Retina (tissue), 1 donor: ENCODE measurements at places on chromosomes 6 and 20.

DNA sequence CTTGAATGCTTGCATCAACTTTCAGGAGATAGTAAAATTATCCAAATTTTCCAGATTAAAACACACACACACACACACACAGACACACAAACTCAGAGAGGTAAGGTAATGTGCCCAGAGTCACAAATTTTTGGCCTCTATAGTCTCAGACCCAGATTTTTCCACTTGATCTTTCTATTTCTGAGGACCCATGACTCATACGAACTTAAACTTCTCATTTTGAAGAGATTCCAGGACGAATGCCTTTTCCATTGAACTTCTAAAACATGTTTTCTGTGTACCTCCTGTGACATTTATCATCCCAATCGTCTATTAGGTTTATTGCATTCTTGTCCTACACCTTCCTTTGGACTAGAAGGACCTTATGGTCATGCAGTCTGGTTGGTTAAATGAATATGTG is 172.9 kb upstream of the COL21A1 start:
- DNase-seq, result no peak

GRCh38 chr6:108119769-108120141 is 45.2 kb upstream of the OSTM1 start:
- peak; percentile 73 for DNase-seq

DNA sequence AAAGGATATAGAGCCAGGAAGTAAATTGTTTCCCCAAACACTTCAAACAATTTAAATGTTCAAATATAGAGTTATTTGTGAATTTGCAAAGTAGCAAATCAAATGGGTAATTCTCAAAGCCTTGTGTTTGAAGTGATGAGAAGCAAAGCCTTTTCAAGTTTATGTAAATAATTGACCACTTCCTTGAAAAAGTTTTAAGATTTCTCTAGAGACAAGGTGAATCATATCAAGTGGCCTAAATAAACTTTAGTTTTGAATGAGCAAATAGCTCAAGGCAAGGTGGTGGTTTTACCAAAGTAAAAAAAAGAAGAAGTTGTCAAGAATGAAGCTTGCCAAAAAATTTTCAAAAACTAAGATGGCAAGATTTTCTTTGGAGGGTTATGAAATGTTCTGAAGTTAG is 42.6 kb upstream of the IFNGR1 start:
- no peak for DNase-seq

GRCh38 chr6:83590416-83590815 is 78.1 kb downstream of the PRSS35 start:
- DNase-seq, result no peak

- DNase-seq, result no peak
Measured at GRCh38 chr6:21176197-21176596, 417.4 kb upstream of the SOX4 start.

DNA sequence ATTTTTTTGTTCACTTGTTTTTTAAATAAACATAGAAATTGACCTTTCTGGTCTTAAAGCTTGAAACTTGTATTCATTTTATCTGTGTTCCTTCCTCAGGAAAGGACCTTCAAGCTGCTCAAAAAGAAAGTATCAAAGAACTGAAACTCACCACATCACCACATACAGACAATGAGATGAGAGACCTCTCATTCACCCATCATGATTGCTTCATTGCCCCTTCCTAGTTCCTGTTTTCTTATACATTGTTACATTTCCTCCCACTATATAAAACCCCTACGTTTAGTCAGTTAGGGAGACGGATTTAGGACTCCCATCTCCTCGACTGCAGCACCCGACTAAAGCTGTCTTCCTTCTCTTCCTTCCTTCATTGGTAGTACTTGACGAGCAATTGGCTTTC is 180.5 kb upstream of the OPRM1 start:
- no peak for DNase-seq

DNA sequence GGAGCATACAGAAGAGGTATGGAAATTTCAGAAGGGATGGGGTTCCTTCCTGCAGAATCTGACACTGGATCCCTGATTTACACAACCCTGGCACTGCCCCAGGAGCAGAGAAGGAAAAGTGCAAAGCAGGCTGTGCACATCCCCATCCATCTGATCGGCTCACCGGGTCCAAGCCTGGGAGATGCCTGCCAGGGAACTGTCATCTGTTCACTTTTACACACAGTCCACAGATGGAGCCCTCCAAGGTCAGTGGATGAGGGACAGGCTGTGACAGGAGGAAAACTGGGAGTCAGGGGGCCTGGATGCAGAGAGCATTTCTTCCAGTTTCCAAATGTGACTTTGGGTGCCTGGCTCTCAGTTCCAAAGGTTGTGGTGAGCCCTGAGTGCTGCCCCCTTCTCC is 11.0 kb upstream of the SYNDIG1 start:
- DNase-seq, result no peak

DNA sequence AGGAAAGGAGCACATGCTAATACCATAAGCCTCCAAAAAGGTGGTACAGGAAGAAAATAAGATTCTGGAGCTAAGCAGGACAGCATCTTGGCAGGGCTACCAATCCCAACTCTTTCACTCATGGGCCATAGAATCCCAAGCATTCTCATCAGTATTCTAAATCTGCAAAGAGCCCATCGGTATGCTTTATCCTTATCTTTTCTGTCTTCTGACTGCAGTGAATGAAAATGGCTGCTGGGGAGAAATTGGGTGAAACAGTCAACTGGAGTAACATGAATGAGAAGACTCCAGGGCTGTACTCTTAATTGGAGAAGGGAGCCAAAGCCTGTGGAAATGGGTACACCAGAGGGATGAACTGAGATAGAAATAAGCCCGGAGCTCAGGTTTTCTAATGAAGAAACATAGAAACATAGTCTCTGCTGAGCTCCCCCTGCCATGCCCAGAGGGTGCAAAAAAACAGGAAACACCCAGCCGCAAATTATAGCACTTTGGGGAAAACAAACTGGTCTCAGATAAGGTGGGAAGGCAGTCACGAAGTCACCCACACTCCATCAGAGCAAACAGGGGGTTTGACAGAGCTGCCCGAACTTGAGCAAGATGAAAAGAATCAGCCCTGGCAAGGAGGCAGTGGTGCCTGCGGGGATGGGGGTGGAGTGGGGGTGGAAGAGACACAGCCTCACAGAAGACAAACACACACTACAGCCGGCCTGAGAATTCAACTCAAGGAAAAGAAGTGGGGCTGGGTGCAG is 35.4 kb upstream of the E2F3 start:
- DNase-seq, result no peak

GRCh38 chr6:149545754-149546471 is at the start of gene PPIL4:
TSS of gene PPIL4 (minus strand) at chr6:149546043. CDS start at chr6:149546005, 38 bp downstream.
- DNase-seq, result peak; percentile 99

GRCh38 chr20:59371431-59371830 is 71.0 kb downstream of the EDN3 start:
- no peak for DNase-seq

GRCh38 chr20:51811042-51811355 is 8.7 kb upstream of the SALL4 start:
- no peak for DNase-seq

GRCh38 chr6:48389146-48390043 is 278.4 kb upstream of the PTCHD4 start:
- no peak for DNase-seq

DNA sequence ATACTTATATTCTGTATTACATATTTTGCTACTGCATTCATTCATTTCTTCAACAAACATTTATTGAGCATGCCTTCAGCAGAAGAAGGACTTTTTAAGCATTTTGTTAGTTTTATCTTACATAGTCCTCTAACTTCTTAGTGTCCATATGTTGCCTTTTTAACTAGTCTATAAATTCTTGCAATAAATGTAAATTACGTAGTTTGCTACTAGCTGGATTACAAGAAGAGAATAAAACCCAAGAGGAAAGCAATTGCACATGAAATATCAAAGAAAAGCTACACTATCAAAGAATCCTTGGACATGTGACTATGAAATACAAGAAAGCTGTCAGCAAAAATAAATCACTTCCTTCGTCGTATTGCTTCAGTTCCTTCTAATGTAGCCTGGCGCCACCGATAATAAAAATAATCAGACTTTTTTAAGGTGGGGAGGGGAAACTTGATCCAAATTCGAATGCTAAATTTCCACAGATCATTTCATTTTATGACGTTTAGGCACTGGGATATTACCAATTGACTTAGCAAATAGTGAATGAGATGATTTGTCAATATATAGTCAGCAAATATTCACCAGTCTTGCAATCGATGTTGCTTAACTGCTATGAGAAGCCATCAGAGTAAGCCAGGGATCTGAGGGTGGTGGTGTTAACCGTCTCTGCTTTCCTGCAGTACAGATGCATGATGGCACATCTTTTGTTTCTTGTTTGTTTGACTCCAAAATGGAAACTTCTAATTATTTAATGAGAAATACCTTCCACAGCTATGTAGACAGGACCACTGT is 258.7 kb upstream of the EXOC2 start:
- no peak for DNase-seq

- DNase-seq, result no peak
Measured at GRCh38 chr6:11350294-11350693, 117.8 kb upstream of the NEDD9 start.

- no peak for DNase-seq
Measured at GRCh38 chr20:59018817-59019216, 412 bp upstream of the TUBB1 start.

- no peak for DNase-seq
Measured at GRCh38 chr6:45522486-45522885, 144.8 kb upstream of the SUPT3H start.

GRCh38 chr20:47113362-47114109 is 218.9 kb downstream of the EYA2 start:
- DNase-seq, result no peak

DNA sequence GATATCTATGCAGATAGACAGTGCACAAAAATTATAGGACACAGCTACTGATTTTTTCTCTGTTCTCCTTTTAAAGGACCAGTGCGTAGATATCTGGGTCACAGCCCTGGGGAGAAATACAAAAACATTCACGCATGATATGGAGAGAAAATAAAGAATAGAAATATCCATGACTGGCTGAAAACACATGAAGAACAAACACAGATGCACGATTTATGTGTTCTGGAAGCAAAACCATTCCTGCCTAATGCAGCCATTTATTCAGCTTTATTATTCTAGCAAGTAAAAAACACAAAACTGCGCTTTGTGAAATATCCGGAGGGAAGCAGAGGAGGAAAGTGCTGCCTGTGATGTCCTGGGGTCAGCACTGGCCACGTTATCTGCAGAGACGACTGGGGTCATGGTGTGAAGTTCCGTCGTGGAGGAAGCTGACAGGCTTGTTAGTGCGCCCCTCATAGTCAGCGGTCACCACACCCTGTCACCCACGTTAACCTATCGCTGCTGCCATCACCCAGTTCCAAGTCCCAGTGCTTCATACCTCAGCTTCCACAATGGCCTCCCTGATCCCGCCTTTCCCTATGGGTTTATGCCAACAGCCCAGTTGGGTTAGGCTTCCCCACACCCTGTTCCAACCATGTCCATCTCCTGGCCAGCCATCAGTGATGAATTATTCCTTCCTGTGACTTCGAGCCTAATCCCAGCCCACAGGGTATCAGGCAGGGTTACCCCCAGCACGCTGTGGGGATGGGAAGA is 86.6 kb upstream of the RPS6KA2 start:
- DNase-seq, result peak; percentile 34

- no peak for DNase-seq
Measured at GRCh38 chr6:168826726-168827585, 386.0 kb downstream of the SMOC2 start.

DNA sequence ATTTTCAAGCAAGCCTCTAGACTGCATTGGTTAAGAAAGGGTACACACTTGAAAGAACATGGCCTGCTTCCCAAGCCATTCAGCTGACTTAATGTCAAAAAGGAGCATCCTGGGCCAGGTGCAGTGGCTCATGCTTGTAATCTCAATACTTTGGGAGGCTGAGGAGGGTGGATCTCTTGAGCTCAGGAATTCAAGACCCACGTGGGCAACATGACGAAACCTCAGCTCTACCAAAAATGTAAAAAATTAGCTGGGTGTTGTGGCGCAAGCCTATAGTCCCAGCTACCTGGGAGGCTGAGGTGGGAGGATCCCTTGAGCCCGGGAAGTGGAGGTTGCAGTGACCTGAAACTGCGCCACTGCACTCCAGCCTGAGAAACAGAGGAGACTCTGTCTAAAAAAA is 26.9 kb upstream of the NT5E start:
- no peak for DNase-seq

GRCh38 chr6:54879188-54879985 is 32.8 kb downstream of the FAM83B start:
- no peak for DNase-seq

- peak; percentile 36 for DNase-seq
Measured at GRCh38 chr6:119346936-119347335, 2.6 kb downstream of the MAN1A1 start.

GRCh38 chr20:889106-889505 is 27.0 kb downstream of the ANGPT4 start:
- no peak for DNase-seq

DNA sequence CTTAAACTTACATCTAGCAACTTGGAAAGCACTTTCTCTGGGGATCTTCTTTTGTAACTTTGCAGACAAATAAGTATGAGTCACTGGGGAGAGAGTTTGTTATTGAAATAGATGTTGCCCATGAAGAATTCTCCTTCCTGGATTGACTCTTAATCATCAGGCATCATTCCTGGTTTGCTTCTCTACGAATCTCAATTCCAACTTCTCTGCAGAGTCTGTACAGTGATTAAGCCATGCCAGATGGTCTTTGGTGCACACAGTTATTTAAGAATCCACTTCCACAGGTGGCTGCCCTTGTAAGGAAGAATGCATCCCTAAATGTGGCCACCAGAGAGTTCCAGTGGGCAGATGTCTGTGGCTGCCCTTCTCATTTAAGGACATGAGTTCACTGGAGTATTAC is 25.7 kb downstream of the MYCT1 start:
- DNase-seq, result no peak

DNA sequence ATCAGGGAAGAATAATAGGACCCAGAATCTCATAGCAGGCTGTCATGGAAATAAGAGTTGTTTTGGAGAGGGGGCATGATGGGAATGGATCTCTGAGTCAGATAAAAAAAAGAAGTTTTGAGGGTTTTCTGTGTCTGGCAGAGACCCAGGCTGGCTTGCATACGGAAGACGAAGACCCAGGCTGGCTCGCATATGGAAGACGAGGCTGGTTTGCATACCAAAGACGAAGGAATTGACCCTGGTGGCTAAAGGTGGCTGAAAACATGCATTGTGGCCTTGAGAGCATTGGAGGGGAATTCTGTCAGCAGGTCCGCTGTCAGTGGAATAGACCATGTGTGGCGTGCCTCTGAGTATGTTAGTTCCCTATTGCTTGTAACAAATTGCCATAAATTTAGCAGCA is 335.1 kb downstream of the BTBD3 start:
- DNase-seq, result no peak

DNA sequence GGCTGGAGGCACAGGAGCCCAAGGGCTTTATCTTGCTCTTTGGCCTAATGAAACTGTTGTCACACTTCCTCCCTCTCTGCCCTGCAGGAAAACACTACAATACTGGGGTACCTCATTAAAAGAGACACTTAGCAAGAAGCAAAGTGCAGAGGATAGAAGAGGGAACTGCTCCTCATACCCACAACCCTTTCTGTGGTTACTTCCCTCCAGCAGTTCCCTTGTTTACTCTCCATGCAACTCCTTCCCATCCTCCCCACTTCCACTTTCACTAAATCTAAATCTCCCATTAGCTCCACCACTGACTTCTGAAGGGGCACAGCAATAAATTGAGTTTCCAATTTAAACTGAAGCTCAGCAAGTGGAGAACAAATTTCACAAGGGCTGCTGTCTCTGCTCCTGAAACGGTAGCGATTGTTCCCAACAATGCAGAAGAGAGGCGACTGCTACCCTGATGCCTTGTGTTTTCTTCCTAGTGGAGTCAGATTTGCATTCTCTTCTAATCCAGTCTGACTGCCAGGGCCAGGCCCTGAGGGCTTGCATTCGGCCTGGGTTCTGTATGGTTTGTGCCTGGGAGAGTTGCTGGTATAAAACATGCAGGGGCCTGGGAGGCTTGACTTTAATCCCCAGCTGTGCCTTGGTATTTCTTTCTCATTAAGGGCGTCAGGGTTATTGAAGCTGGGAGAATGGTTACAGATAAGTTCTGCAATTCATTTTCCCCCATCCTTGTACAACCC is 454.7 kb downstream of the TFAP2B start:
- peak; percentile 39 for DNase-seq
